ENCODE measurements at places on chromosomes 1 and 21. TPM values are rescaled to one million over a fixed set of nuclear protein-coding genes. Genes with fewer than 3 reads are reported as not detected.

The TRAF3IP3 gene
- not detected for total RNA-seq

The TFF3 gene
- total RNA-seq = not detected

The DCAF6 gene
- 57.9 TPM for total RNA-seq

The LORICRIN gene
- not detected for total RNA-seq

The TMEM52 gene
- total RNA-seq = 0.43 TPM

The SH2D2A gene
- total RNA-seq = 0.13 TPM

The GBP4 gene
- 0.66 TPM for total RNA-seq

The S100A8 gene
- not detected for total RNA-seq
